Cerebellar nuclear complex (tissue), 1 donor: ENCODE measurements at places on chromosomes 7 and 10.

- DNase-seq: no peak
Measured at GRCh38 chr10:91677911-91678310, 45.0 kb upstream of the PPP1R3C start.

DNA sequence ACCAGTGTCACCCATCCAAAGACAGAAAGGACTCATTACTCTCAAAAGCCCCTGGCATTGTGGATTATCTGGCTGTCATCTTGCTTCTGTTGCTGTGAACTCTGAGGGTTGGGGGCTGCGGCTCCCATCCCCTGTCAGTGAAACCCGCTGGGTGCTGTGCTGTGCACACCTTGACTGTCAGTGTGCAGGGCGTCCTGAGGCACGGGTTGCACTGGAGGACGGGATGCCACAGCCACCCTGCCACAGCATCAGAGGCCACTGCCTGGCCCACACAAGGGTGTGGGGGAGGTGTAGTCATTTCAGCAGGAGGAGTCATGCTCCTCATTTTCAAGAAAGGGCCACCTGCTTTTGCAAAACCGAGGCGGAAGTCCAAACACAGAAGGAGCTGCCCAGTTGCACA, 245.8 kb downstream of the GLRX3 start:
- no peak for DNase-seq

GRCh38 chr10:19532411-19532810, 283.8 kb upstream of the PLXDC2 start:
- no peak for DNase-seq

DNA sequence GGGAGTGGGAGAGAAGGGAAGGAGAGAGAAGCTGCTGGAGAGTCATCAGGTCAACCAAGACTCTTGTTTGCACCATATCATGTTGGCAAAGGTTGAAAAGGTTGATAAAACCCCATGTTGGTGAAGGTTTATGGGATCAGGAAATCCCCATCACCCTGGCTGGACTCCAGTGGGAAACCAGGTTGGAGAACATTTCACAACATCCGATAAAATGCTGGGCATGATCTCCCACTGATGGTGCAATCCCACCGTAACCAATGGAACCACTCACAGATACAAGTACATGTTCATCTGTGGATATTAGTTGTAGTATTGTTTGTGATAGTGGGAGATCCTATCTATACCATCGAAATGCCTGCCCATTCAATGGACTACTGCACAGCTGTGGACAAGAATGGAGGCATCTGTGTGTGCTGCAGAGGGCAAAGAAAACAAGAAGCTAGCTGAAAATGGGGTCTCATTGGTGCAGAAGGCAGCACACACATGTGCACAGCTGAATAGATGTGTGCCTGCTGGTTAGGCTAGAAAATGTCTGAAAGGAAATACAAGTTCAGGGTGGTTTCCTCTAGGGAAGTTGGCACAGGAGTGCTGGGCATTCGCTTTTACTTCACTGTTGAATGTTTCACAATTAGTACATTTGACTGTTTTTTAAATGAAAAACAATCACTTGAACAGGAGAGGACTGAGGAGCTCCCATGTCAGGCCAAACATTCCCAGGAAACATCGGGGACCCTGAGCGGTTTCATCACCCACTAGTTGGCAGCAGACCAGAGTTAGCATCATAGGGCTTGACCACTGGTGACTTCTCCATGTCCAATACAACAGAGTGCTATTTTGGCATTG, 80.4 kb upstream of the MGMT start:
- DNase-seq: no peak

DNA sequence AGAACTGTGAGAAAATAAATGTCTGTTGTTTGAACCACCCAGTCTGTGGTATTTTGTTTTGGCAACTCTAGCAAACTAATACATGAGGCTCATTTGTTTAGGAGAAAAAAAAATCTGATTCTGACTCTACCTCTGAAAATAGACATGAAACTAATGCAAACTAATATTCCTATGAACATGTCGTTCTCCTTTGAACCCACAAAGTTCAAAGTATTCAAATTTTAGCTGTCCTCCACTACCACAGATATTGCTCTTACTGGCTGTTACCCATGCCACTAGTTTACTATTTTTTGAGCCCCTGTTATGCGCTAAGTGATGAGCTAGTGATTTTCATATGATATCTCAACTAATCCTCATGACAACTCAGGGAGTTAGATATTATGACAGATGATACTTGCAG, 58.8 kb upstream of the ZNF804B start:
- no peak for DNase-seq

- DNase-seq: no peak
Measured at GRCh38 chr7:111006691-111007090, 84.2 kb upstream of the LRRN3 start.

- DNase-seq: no peak
Measured at GRCh38 chr7:111697771-111698170, 135.5 kb upstream of the IMMP2L start.

DNA sequence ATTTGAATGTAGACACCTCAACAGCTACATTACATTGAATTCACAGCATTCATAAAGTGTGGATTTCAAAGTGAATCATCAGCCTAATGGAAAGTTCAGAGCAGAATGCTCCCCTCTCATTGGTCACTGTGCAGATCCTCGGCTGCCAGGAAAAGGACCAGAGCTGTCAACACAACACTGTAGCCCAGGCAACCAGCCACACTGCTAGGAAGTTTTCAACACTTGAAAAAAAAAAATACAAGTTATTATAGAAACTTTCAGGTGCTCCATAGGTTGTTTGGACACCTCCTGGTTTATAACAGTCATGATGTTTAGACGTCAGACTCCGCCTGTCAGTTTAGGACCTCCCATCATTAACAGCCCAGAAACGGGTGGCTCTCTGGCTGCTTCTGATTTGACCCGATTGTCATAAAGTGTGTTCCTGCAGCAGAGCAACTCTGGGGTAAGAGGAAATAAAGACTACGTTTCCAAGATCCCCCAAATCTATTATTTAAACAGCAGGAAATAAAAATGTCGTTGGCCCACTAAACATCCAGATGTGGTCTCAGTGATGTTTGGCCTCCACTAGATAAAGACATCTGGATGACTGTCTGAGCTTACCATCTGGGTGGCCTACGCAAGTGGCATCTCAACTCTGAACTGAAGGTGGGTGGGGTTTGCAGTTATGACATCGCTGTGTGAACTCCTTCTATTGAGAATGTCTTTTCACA, 117.4 kb downstream of the CABCOCO1 start:
- DNase-seq: no peak

DNA sequence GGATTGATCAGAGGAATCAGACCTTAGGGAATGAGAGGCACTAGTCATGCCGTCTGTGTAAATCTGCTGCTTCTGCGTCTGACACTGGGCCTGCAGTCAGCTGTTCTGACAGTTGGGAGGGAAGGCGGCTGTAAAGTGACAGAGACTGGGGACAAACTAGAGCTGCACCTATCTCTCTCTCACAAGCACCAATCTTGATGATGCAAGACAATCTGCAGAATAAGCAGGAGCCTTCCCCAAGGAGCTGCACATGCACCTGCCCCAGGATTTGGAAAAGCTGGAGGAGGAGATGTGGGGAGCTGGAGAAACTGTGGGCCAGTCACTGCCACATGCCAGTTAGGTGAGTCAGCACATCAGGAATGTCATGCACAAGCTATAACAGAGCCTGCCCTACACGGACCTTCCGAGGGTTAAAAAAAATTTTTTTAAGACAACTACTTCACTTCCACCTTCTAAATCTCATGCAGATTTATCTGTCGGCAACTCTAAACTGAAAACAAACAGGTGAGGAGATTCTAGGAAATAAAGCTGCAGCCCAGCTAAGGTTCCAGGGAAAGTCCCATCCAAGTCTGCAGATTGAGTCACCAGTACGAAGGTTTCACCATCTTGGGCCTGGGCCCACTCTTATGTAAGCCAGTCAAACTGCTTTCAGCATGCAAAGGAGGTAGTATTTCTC, 39.2 kb downstream of the ENO4 start:
- DNase-seq: no peak

- no peak for DNase-seq
Measured at GRCh38 chr7:157827863-157828160, 491.0 kb downstream of the DNAJB6 start.

GRCh38 chr10:131635564-131636015, 265.2 kb upstream of the PPP2R2D start:
- DNase-seq: no peak

- no peak for DNase-seq
Measured at GRCh38 chr10:25059990-25060389, 43.6 kb downstream of the THNSL1 start.

- no peak for DNase-seq
Measured at GRCh38 chr7:110564246-110564645, 526.7 kb upstream of the LRRN3 start.

- no peak for DNase-seq
Measured at GRCh38 chr10:70981936-70982335, 93.6 kb upstream of the PCBD1 start.

GRCh38 chr7:131613909-131614308, 57.5 kb upstream of the PODXL start:
- DNase-seq: no peak

GRCh38 chr10:119742947-119743648, 17.2 kb downstream of the INPP5F start:
- no peak for DNase-seq

GRCh38 chr7:19378345-19378714, 233.1 kb upstream of the FERD3L start:
- no peak for DNase-seq

DNA sequence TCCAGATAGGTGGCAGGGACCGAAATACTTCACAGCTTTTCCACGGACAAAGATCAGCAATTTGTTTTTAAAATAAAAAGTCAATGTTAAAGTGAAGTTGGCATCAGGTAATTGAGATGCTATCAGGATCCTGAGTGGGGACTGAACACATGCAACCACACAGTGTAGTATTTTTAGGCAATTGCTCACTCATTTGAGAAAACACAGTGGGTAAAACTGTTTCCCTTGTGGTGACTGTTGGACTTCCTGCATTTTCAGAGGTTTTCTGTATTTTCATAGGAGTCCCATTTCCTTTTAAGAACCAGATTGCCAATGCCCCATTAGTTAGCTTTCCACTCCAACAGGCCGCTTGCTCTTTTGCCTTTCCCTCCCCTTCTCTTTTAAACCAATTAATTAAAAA, 159.5 kb upstream of the ZNF32 start:
- DNase-seq: no peak

DNA sequence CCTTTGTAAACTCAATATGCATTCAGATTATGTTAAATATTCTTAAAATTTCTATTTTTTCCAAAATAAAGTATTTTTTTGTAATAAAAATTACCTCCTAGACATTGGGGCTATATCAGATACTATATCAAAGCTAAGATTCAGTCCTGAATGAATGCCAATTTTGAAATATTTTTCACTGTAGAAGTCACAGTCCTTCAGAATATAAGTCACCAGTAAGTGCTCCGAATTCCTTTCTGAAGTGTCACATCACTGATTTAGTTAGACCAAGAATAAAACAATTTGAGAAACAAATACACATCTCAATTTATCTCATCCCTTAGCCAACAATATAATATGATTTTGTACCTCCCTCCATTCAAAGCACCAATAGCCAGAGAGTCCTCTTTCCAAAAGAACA, 33.9 kb upstream of the GSAP start:
- no peak for DNase-seq

GRCh38 chr10:114359041-114359952, 45.0 kb downstream of the AFAP1L2 start:
- DNase-seq: no peak

DNA sequence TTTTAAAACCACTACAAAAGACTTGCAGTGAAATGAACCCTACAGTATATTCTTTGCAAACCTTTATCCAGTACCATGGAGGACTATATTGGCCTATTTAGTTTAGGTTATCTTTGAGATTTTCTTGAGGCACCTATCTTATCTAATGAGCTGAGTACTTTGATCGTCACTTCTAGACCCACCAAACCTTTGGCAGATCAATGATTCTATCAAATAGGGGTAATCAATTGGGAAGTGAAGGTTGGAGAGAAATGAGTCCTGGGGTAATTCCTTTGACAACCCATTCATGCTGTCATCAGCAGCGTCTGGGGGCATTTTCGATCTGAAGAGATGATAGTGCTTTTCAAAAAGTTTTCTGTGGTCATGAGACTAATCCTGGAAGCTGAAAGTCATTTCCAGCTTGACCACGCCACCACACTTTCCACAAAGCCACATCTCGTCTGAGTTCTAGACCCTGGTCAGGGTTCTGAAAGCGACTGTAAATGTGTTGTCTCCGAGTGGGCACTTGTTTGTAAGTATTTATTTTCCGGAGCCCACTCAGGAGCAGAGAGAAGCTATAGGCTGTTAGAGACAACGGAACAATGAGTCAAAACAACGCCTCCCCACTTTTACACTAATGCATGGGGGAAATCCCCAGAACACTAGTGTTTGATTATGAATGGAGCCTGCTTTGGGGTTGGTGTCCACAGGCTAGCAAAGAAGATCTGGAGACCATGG, 4.8 kb downstream of the EGR2 start:
- DNase-seq: no peak

GRCh38 chr10:133207627-133208026, 22.4 kb upstream of the UTF1 start:
- DNase-seq: no peak

GRCh38 chr7:39838326-39838725, 111.7 kb upstream of the CDK13 start:
- DNase-seq: no peak

GRCh38 chr7:88071994-88072714, 138.1 kb downstream of the ADAM22 start:
- no peak for DNase-seq

- DNase-seq: no peak
Measured at GRCh38 chr10:31010062-31010461, 21.6 kb downstream of the ZNF438 start.

- no peak for DNase-seq
Measured at GRCh38 chr10:49364051-49364450, 31.8 kb downstream of the DRGX start.

DNA sequence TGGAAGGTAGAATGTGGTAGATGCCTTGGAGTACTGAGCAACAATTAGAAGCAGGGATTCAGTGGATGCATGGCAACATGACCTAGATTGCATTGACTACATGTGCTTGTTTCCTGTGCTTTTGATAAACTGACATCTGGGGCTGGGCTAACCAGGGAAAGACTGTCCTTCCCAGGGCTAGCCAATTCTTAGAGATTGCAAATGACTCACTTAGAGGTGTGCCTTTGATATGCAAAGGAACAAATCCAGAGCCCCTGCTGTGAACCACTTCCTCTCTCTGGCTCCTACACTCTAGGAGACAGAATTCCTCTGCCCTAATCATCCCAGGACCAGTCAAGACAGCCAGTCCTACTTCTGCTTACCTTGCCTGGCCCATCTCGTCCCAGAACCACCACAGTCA, 651.5 kb downstream of the LRMDA start:
- no peak for DNase-seq

GRCh38 chr10:118792526-118792925, 37.8 kb upstream of the CACUL1 start:
- DNase-seq: no peak

GRCh38 chr7:157645539-157645938, 308.7 kb downstream of the DNAJB6 start:
- no peak for DNase-seq

- no peak for DNase-seq
Measured at GRCh38 chr7:84207025-84207424, 12.4 kb upstream of the SEMA3A start.

- DNase-seq: peak; percentile 23
Measured at GRCh38 chr7:121081327-121081936, 92.9 kb downstream of the CPED1 start.
